ENCODE measurements at places on chromosomes 11 and 22. TPM values are rescaled to one million over a fixed set of nuclear protein-coding genes. Genes with fewer than 3 reads are reported as not detected.

DNA sequence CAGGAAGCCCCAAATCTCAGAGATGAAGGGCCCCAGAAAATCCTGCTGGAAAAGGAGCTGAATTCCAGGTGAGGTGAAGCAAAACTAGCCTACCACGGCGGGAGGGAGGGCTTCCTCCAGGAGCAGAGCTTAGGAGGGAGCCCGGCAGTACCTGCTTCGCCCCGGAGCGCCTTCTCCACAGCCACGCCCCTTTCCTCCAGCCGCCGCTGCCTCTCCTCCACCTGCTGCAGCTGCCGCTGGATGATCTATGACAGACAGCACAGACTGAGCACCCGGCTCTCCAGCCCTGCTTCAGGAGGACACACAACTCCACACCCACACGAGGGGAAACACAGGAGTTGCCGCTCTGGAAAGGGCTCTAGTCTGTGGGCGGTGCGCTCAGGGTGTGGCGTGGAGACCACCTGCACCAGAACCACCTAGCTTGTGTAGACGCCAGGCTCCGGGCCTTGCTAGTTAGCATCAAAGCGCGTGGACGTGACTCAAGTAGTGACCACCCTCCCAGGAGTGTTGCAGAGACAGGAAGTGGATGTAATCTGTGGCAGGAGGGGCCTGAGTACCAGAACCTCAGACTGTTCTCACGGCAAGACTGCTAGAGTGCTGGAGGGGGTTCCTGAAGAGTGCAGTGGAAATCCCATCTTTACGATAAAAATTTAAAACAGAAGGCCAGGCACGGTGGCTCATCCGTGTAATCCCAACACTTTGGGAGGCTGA lies 34.6 kb upstream of the BID start:
- DNase-seq: no peak

DNA sequence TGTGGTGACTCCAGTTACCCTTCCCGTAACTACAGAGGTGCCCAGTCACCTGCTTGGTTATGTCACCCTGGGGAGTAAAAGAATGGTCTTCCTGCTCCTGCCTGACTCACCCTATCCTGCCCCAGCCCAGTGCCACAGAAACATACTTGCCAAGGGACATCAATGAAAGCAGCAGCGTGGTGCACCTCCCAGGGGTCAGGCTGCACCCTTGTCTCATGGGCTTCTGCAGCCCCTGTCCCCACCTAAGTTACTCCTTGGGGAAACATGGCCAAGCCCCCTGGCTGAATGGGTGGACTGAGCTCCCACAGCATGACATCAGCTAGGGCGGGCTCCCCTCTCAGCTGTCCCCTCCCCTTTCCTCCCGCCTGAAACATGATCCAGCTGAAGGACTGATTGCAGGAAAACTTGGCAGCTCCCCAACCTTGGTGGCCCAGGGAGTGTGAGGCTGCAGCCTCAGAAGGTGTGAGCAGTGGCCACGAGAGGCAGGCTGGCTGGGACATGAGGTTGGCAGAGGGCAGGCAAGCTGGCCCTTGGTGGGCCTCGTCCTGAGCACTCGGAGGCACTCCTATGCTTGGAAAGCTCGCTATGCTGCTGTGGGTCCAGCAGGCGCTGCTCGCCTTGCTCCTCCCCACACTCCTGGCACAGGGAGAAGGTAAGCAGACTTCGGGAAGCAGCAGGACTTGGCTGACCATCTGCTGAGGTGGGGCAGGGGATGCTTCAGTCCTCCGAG lies at the start of gene HTR3A:
Gene HTR3A (plus strand): TSS at position 368 of the 730 bp plus-strand sequence. CDS start 218 bp downstream, at position 586.
- peak; percentile 55 for DNase-seq

DNA sequence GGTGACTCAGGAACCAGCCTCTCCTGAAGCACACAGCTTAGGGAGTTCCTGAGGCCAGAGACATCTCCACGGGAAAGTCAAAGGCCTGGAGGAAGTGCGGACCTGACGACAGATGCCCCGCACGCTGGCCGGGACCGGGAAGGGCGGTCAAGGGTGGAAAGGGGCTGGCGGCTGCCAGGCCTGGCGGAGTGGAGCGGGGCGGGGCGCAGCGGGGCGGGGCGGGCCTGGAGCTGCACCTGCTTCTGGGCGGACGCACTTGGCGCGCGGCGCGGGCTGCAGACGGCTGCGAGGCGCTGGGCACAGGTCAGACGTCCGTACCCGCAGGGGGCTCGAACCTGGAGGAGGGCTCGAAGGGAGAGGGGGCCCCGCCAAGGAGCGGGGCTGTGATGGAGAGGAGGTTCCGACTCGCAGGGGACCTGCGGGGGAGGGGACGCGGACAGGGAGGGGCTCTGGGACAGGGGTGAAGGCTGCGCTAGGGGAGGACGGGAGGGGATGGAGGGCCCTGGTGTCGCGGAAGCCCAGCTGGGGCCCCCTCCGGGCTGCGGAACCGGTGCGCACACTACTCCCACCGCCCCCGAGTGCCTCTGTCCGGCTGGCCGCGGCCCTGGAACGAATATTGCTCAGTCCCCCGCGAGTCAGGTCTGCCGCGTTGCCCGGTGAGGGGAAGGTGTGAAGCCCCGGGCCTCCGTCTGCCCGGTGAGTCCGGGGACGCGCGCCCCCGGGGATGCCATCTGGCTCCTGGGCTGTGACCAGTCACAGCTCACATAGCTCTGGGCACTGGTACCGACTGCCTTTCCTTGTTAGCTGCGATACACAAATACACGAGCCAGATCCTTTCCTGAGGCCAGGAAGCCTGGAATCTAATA lies at the start of gene TMEM45B:
Gene TMEM45B (plus strand): TSS at position 253 of the 866 bp plus-strand sequence. CDS start 36,635 bp downstream, outside the sequence.
- DNase-seq: no peak

C11orf21 gene
- polyA plus RNA-seq: 1.9 TPM

CNTF gene
- polyA plus RNA-seq: 0.61 TPM
